ENCODE measurements at places on chromosomes 7 and 10.

- DNase-seq: no peak
Observed at GRCh38 chr7:114765331-114766040, 156.4 kb upstream of the MDFIC start.

- no peak for DNase-seq
Observed at GRCh38 chr10:77162697-77163096, 474.9 kb downstream of the KCNMA1 start.

DNA sequence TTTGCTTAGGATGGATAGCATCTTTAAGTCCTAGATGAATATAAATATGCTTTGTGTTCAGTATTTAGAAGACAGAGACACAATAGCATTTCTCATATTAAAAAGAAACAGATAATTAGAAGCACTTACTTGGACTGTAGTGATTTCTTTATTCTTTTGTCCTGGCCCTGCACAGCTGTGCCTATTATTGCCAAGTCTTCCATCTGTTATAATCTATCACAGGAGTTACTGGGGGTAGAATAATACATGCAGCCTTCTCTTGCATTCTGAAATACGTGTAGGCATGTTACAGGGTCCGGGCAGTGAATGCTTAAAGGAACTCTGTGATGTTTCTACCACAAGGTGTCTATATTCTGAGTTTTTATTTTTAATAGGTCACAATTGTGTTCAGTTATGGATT lies 461.5 kb upstream of the COBL start:
- no peak for DNase-seq

- DNase-seq: no peak
Observed at GRCh38 chr10:86723009-86723408, 33.4 kb upstream of the BMPR1A start.

- DNase-seq: no peak
Observed at GRCh38 chr10:50392426-50392825, 141.1 kb upstream of the ASAH2 start.

GRCh38 chr7:23394488-23395171 lies 75.7 kb downstream of the IGF2BP3 start:
- no peak for DNase-seq

DNA sequence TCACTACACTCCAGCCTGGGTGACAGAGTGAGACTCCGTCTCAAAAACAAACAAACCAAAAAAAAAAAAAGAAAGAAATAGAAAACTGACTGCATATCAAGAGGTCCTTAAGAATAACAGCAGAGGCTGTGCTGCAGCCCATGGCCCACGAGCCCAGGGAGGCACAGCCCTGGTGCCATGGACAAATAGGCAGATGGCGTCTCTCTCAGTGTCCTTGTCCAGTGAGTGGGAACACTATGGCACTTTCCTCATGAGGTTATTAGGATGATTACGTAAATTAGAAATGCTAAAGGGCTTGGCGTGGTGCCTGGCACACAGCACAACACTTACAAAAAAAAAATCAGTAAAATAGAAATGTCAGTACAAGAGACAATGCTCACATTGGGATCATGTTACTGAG lies 33.4 kb upstream of the PFKP start:
- no peak for DNase-seq

DNA sequence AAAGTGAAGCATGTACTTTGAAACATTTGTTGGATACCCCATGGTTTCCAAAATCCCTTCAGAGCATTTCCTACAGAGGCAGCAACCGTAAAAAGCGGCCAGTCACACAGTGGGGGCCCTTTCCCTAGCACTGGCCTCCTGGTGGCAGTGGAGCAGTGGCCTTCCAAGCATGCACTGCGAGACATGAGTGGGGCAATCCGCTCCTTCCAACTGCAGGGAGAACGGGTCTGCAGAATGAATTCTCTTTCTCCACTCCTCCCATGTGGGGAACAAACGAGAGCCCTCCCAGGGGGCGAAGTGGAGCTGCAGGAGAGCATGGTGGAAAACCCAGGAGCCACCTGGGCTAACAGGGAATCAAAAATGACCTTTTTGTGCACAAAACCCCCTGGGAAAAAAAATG lies 542.9 kb upstream of the GALNT17 start:
- no peak for DNase-seq

- DNase-seq: no peak
Observed at GRCh38 chr7:37504801-37505200, 56.1 kb upstream of the ELMO1 start.

- no peak for DNase-seq
Observed at GRCh38 chr10:1316809-1317143, 260.6 kb downstream of the WDR37 start.

GRCh38 chr10:788796-789748 lies 99.6 kb upstream of the DIP2C start:
- peak; percentile 52 for DNase-seq

- DNase-seq: no peak
Observed at GRCh38 chr10:125565046-125565445, 117.9 kb downstream of the TEX36 start.

GRCh38 chr10:79140085-79140793 lies 71.5 kb downstream of the ZMIZ1 start:
- DNase-seq: no peak

- DNase-seq: no peak
Observed at GRCh38 chr10:124469956-124470484, 8.4 kb downstream of the LHPP start.

- peak; percentile 83 for DNase-seq
Observed at GRCh38 chr10:69213591-69214311, 6.4 kb upstream of the HKDC1 start.

GRCh38 chr10:16953270-16953669 lies 136.0 kb upstream of the RSU1 start:
- no peak for DNase-seq

- DNase-seq: no peak
Observed at GRCh38 chr7:132030086-132030568, 473.7 kb upstream of the PODXL start.

DNA sequence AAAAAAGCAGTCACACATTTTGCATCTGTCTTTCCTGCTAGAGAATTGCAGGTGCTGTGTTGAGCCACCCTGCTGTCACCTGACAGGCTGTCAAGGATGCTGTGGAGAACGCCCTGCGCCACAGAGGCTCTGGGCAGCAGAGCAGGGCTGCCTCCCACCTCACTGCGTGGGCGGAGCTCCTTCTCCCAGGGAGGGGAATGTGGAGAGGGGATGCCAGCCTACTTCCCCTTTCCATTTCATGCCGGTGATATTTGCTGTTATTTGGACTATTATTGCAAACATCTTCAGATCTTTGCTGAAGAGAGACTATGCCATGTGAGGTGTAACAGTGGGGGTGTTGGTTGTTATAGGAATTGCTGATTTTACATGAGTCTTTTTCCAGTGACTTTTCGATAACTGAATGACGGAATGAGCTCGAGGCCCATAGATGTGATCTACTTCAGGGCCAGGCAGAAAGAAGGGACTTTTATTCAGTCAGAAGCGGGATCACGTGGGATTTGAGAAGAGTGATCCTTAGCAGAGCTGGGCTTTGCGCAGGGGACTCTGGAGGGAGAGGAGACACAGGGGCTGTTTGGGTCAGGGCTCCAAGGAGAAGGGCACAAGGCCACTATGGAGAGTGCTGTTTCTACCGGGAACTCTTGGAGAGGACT lies 13.6 kb upstream of the PRKAG2 start:
- DNase-seq: peak; percentile 35

- DNase-seq: no peak
Observed at GRCh38 chr7:65820287-65820950, 52.5 kb upstream of the VKORC1L1 start.

DNA sequence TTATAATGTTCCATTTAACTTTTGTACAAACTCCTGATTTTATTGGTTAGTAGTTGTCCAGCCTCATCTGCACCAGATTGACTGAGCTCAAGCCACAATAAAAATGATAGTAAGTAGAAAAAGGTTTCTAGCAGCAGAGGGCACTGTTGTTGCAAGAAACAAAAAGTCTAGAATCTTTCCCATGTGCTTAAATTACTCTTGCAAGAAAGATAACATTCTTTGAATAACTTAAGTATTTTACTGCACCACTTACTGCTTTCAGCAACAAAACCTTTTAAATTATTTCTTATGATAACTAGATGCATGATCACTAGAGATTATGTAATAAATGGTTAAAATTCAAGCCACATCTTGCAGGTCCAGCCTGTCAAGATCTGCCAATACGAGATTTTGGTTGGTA lies 27.0 kb downstream of the LMOD2 start:
- peak; percentile 59 for DNase-seq

All from OCI-M1 (cell line).